ENCODE measurements at places on chromosomes 1 and 21. TPM values are rescaled to one million over a fixed set of nuclear protein-coding genes. Genes with fewer than 3 reads are reported as not detected.

DNA sequence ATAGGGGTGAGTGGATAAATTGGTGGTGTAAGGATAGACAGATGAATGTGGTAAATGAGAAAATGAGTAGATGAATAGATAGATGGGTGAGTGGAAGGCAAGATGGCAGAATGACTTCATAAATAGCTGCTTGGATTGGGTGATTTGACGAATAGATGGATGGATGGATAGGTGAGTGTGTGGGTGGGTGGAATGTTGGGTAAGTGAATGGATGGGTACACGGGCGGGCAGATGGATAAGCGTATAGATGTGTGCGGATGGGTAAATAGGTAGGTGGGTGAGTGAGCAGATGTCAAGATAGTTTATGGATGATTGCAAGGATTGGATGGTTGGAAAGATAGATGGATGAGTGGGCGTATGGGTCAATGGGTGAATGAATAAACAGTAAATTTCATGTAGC lies 59.3 kb downstream of the EPHB2 start:
- DNase-seq = no peak
- peaks cover 9% of the 10 kb centered on the region for H3K4me1 ChIP-seq
- no peaks in the 10 kb centered on the region for H3K36me3 ChIP-seq
- H3K27me3 ChIP-seq = no peaks in the 10 kb centered on the region
- H3K4me3 ChIP-seq = no peak overlapping the region

DNA sequence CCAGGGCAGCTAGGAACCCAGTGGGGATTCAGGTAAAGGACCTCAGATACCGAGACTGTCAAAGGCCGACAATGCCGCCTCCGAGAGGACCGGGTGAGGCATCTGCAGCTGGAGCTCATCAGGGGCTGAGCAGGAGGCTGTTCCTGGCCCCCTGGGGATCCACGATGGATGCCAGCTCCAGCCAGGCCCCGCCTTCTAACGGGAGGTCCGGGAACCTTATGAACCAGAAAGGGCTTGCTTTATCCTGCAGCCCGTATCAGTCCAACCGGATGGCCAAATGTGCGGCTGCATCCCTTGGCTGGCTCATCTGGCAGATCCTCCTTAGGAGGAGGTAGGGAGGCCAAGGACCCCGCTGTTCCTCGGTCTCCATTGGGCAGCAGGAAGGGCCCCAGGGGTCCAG lies 32.0 kb downstream of the SLC45A1 start:
- no peak for DNase-seq
- peaks cover 15% of the 10 kb centered on the region for H3K4me1 ChIP-seq
- peak overlapping the region; percentile 92 for H3K27ac ChIP-seq
- no peaks in the 10 kb centered on the region for H3K27me3 ChIP-seq

KIFAP3 gene
- total RNA-seq = 24.6 TPM

- H3K27me3 ChIP-seq = peaks cover 10% of the 10 kb centered on the region
- H3K4me1 ChIP-seq = peaks cover 7% of the 10 kb centered on the region
- DNase-seq = no peak
- no peaks in the 10 kb centered on the region for H3K36me3 ChIP-seq
- H3K27ac ChIP-seq = no peak overlapping the region
- no peak overlapping the region for H3K4me3 ChIP-seq
Measured at GRCh38 chr1:203480525-203481084, 5.0 kb downstream of the PRELP start.

RXRG gene
- total RNA-seq = 2.2 TPM

DNA sequence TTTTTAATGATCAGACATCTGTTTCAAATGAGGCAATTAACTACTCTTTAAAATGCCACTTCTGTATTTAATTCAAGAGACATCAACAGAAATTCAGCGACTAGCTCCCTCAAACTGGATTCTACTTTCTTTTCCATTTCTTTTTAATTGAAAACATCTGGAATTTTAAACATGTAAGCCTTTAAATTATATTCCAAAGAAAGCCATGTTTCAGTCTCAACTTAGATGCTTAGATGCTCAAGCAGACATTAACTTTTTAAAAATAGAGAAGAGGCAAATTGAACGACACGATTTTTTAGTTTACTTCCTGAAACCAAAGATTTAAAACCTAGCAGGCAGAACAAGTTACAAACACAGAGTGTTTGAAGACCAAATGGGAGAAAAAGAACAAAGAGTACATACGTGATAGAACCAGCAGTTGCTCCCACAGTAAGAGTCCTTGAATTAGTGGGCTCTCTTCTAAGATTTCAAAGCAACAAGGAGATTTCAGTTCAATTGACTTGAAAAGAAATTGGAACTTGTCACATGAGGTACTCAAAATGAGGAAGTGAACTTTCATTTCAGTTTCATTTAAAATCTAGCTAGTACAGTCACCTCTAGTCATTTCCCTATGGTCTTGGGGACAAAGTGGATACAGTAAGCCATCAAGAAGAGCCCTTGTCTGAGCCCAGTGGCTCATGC lies at the start of gene CTSS:
CTSS (minus strand) TSS at position 483 of the 681 bp plus-strand sequence. CDS start 1,015 bp downstream, outside the sequence.
- peaks cover 1% of the 10 kb centered on the region for H3K4me1 ChIP-seq
- H3K4me3 ChIP-seq = no peak within 1 kb of the TSS
- peaks cover under 1% of the 10 kb centered on the region for H3K36me3 ChIP-seq
- no peaks in the 10 kb centered on the region for H3K27me3 ChIP-seq
- H3K27ac ChIP-seq = no peak within 1 kb of the TSS

- H3K4me1 ChIP-seq = peaks cover 7% of the 10 kb centered on the region
- no peaks in the 10 kb centered on the region for H3K27me3 ChIP-seq
- no peak overlapping the region for H3K4me3 ChIP-seq
- no peak overlapping the region for H3K27ac ChIP-seq
- H3K36me3 ChIP-seq = no peaks in the 10 kb centered on the region
Measured at GRCh38 chr1:55860798-55861519, 645.8 kb upstream of the USP24 start.

VWA5B1 gene
- 0.19 TPM for total RNA-seq

- no peak for DNase-seq
- H3K4me3 ChIP-seq = no peak overlapping the region
Measured at GRCh38 chr1:217561446-217561845, 69.4 kb downstream of the GPATCH2 start.

- no peaks in the 10 kb centered on the region for H3K36me3 ChIP-seq
- H3K4me1 ChIP-seq = peaks cover 49% of the 10 kb centered on the region
- DNase-seq = no peak
- H3K4me3 ChIP-seq = no peak overlapping the region
- H3K27me3 ChIP-seq = no peaks in the 10 kb centered on the region
Measured at GRCh38 chr21:36478941-36479340, 981 bp downstream of the CLDN14 start.

GRCh38 chr1:10848109-10848684 lies 51.8 kb upstream of the CASZ1 start:
- H3K4me3 ChIP-seq = no peak overlapping the region
- peaks cover 3% of the 10 kb centered on the region for H3K36me3 ChIP-seq
- H3K4me1 ChIP-seq = no peaks in the 10 kb centered on the region
- DNase-seq = no peak
- no peak overlapping the region for H3K27ac ChIP-seq
- H3K27me3 ChIP-seq = peaks cover 5% of the 10 kb centered on the region

SFT2D2 gene
- total RNA-seq = 55.3 TPM

DNA sequence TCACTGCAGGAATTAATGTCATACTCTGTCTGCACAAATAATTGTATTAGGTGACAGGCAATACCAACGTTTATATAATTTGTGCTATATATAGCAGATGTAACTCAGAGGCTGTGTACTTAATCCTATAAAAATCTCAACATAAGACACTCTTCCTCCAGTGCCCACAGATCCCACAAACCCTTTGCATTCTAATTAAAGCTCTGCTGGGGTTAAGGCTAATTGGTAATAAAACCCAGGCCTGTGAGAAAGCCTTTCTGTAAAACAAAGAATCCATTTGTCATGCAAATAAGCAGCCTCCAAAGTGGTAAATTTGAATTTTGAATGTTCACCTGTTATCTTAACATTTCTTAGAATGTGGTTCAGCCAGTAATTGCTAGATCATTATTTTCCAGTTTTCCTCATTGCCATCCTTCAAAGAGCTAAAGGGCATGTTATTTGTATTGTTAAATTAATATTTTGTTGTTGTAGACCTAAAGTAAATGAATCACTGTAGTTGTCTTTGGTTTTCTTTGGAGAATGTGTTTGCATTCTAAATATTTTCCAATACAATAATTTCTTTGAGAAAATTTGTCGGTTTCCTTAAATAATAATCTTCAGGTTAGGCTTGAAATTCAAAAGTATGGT lies 46.3 kb upstream of the PRDX6 start:
- H3K36me3 ChIP-seq = no peaks in the 10 kb centered on the region
- peaks cover 14% of the 10 kb centered on the region for H3K4me1 ChIP-seq
- no peak overlapping the region for H3K4me3 ChIP-seq
- H3K27me3 ChIP-seq = no peaks in the 10 kb centered on the region
- no peak for DNase-seq

DNA sequence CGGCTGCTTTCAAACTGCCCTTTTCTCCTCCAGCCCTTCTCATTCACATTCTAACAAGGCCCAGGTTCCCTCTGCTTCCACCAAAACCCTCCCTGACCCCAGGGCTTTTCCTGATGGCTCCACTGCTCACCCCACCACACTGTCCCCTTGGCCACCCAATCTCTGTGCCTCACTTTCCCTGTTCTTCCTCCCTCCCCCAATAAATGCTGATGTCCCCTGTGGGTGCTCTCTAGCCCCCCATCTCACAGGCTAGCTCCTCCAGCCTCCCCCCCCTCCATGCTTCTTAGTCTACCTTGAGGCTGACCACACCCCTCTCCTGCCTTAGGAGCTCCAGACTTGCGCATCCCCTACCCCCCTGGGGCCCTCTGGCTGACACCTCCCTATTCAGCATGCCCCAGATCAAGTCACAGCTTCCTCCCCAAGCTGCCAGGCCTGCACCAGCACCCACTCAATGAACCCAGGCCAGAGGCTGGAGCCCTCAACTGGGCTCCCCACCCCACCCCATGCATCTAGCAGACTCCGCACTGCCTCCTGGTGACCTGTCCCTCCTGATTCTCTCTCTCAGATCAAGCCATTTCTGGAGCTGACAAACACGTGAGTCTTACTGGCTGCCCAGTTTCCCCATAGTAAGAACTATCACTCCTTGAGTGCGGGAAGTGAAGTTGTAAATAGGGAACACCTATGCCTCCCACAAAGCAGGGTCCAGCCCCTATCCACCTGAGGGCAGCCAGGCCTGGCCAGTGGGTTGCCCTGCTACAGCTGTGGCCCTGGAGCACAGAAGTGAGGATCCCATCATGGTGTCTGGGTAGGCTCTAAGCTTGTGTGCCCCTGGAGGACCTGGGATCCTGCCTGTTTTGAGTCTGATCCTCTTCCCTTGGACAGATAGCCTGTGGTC lies 117.9 kb downstream of the DMRTB1 start:
- H3K27ac ChIP-seq = peak overlapping the region; percentile 54
- DNase-seq = no peak

GRCh38 chr1:214719207-214719606 lies 116.2 kb downstream of the CENPF start:
- DNase-seq = no peak
- H3K27me3 ChIP-seq = peaks cover 9% of the 10 kb centered on the region
- H3K36me3 ChIP-seq = no peaks in the 10 kb centered on the region
- H3K27ac ChIP-seq = no peak overlapping the region

GIPC2 gene
- total RNA-seq = 3.0 TPM

- no peak overlapping the region for H3K4me3 ChIP-seq
- H3K4me1 ChIP-seq = peaks cover 4% of the 10 kb centered on the region
- peak overlapping the region; percentile 45 for H3K27ac ChIP-seq
- no peak for DNase-seq
Measured at GRCh38 chr1:220891224-220892085, 12.2 kb downstream of the HLX start.

DNA sequence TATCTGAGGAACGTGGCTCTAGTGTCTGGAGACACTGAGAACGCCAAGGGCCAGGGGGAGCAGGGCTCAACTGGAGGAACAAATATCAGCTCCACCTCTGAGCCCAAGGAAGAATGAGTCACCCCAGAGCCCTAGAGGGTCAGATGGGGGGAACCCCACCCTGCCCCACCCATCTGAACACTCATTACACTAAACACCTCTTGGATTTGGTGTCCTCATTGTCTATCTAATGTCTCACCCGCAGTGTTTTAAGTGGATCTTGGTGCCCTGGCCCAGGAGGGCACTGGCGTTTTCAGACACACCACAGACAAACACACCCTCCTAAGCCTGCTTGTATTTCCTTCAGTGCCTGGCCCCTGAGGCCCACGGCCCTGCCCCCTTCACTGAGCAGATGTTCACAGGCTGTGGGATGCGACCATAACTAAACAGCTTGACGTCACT lies 2.2 kb upstream of the FALEC start:
- peaks cover 9% of the 10 kb centered on the region for H3K4me1 ChIP-seq
- no peak overlapping the region for H3K4me3 ChIP-seq
- peaks cover 3% of the 10 kb centered on the region for H3K36me3 ChIP-seq
- H3K27me3 ChIP-seq = no peaks in the 10 kb centered on the region
- no peak for DNase-seq
- no peak overlapping the region for H3K27ac ChIP-seq

PDZK1IP1 gene
- not detected for total RNA-seq

CD1D gene
- not detected for total RNA-seq

GRCh38 chr1:178944729-178945128 lies 73.9 kb upstream of the ANGPTL1 start:
- H3K27me3 ChIP-seq = peaks cover 13% of the 10 kb centered on the region
- no peak for DNase-seq
- H3K36me3 ChIP-seq = no peaks in the 10 kb centered on the region
- no peak overlapping the region for H3K27ac ChIP-seq
- no peak overlapping the region for H3K4me3 ChIP-seq
- H3K4me1 ChIP-seq = peaks cover 4% of the 10 kb centered on the region

- no peak overlapping the region for H3K4me3 ChIP-seq
- peak overlapping the region; percentile 55 for H3K27ac ChIP-seq
- H3K4me1 ChIP-seq = peaks cover 27% of the 10 kb centered on the region
- H3K27me3 ChIP-seq = no peaks in the 10 kb centered on the region
Measured at GRCh38 chr1:29166291-29166878, 15.3 kb downstream of the SRSF4 start.

DNA sequence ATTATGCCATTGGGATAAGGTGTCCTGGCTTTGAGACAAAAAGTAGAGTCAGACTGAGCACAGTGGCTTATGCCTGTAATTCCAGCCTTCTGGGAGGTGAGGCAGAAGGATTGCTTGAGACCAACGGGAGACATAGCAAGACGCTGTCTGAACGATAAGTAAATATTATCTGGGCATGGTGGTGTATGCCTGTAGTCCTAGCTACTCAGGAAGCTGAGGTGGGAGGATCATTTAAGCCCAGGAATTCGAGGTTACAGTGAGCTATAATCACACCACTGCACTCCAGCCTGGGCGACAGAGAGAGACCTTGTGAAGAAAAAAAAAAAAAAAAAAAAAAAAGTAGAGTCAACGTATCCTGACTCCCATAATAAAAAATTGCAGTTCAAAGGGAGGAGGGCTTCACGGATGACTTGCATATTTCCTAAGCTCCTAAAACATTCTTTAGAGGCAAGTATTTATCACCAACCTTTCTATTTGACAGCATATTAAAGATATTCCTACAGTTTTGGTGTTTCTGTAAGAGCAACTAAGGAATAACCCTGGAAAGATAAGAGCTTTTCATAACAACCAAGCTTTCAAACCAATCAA lies 141.2 kb downstream of the SLC44A5 start:
- H3K27me3 ChIP-seq = no peaks in the 10 kb centered on the region
- H3K4me3 ChIP-seq = no peak overlapping the region
- no peaks in the 10 kb centered on the region for H3K36me3 ChIP-seq
- no peaks in the 10 kb centered on the region for H3K4me1 ChIP-seq
- DNase-seq = no peak

- H3K27me3 ChIP-seq = peaks cover 16% of the 10 kb centered on the region
- peaks cover 8% of the 10 kb centered on the region for H3K4me1 ChIP-seq
- DNase-seq = no peak
Measured at GRCh38 chr21:41970106-41970391, 16.2 kb upstream of the C2CD2 start.

GRCh38 chr1:114270282-114270681 lies 116.6 kb upstream of the SYT6 start:
- no peak overlapping the region for H3K27ac ChIP-seq
- H3K4me1 ChIP-seq = no peaks in the 10 kb centered on the region
- H3K4me3 ChIP-seq = no peak overlapping the region
- H3K36me3 ChIP-seq = no peaks in the 10 kb centered on the region

LCE1F gene
- not detected for total RNA-seq

S100B gene
- not detected for total RNA-seq

ADAM30 gene
- total RNA-seq = not detected

All from progenitor cell of endocrine pancreas (in vitro differentiated cells).